ENCODE measurements at places on chromosomes 5 and 9.

DNA sequence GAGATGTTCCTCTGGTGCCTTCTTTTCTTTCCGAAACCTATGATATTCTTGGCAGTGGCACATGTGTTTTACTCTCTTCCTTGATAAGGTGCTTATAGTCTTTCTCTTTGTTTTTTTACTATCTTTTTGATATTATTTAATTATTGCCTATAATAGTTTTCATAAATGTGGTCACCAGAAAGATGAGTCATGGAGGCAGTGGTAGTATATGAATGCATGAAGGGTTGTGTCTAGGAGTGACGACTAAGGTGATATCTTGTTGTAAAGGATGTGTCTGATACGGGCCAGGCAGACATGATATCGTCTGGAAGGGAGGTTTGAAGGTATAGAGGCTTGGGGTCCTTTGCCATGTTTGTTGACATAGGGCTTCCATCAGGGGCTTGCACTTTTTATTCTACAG is 36.8 kb downstream of the SLC44A1 start:
- DNase-seq, result no peak

DNA sequence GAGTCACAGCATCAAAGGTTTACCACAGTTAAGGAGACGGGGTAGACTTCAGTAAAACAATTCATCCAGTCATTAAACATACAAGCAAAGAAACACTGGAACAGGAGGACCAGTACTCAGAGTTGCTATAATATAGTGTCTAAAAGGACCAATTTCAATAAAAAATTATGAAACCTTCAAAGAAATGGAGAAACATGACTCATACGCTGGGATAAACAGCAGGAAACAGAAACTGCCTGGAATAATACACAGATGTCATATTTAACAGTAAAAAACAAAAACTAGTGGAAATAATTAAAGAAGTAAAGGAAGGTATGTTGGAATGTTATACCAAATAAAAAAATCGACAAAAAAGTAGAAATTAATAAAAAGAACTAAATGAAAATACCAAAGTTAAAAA is 1075.9 kb downstream of the NR2F1-AS1 start:
- DNase-seq, result no peak

GRCh38 chr5:142319560-142320429 is 5.0 kb downstream of the SPRY4 start:
- DNase-seq, result no peak

DNA sequence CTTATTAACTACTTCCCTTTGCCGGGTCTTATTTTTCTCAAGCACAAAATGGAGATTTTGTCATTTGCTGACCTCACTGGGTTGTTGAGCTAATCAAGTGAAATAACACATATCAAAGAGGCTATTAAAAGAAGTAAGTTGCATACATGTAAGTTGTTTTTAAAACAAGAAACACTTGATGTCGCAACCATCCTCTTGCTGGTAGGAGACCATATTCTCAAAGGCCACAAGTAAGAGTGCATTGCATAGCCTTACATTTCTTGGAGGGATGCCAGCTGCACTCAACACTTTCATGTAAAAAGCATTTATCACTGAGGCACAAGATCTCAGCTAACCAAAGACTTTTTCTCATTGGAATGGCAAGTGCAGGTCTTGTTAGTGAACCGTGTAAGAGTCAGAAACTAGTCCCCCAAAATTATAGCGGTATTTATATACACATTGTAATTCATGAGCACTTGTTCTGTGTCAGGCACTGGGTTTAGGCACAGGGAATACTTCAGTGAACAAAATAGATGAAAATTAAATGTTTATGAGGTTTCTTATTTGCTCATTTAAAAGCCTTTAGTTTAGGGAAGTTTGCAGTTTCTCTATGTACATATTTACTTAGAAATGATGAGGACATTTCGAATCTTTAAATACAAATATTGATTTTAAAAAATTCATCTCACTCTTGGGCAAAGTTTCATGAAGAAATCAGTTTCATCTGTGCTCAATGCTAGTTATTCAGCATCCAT is 72.0 kb downstream of the ZFAND5 start:
- DNase-seq, result peak; percentile 10

DNA sequence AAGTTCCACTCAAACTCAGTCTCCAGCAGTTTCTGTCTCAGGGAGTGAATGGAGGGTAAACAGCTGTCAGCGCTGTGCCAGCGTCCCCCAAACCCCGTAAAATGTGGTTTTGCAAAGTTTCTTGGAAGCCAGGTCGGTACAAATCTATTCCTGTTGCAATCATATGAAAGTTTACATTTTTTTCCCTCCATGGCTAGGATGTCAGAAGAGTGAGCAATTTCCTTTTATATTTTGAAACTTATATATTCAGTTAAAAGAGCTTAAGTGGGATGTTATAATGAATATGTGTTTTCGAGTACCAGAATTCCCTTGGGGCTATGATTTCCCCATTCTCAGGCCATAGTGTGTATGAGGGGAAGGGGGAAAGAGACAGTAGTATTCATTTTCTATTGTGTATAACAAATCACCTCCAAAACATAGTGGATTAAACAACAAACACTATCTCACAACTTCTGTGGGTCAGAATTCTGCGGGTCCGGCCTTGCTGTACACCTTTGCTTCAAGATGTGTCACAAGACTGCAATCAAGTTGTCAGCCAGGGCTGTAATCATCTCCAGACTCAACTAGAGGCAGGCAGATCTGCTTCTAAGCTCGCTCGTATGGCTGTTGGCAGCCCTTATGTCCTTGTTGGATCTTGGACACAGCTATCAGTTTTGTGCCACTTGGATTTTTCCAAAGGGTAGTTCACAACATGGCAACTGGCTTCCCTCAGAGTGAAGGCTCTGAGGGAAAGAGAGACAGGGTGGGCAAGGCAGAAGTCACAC is 107.4 kb downstream of the SNX18 start:
- no peak for DNase-seq

GRCh38 chr9:113011911-113012381 is at the start of gene ZNF883:
TSS of gene ZNF883 (minus strand) at chr9:113012192.
- DNase-seq, result no peak

Data from NAMALWA (cell line).